Right kidney (tissue), 9 donors: ENCODE measurements at places on chromosomes 4 and X.

DNA sequence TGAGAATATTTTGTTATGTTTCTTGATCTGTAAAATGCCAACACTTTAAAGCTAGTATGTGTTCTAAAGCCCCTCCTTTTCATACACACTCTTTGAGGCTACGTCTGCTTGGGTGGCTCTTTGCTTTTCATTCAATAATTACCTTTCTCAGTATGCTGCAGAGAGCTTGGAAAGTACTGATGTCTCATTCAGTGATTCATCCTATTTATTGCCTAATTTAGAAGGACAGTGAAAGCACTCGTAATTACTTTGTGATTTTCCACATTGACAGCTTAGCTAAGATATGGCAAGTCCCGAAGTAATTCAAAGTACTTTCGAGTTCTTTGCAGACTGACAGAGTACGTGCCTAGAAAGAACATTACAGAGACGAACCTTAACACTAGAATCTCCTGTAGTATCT, 57.2 kb downstream of the BMP15 start:
- no peak for DNase-seq

DNA sequence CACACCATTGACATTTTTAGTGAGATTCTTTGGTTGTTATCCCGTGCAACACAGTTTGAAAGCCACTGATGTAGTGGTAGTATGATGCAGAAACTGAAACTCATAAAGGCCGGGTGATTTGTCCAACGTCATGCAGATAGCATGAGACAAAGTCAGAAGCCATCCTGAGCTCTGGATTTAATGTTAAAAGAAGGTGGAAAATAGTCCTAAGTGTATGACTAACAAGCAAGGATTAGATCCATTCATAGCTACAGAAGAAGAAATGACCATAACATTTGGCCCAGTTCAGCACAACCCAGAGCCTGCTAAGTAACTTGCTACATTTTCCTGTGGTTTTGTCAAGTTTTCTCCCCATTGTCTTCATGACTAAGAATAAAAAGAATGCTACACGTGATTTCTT, 142.4 kb downstream of the AMELX start:
- no peak for DNase-seq

- no peak for DNase-seq
Observed at GRCh38 chrX:1164322-1165288, 47.8 kb downstream of the CRLF2 start.

DNA sequence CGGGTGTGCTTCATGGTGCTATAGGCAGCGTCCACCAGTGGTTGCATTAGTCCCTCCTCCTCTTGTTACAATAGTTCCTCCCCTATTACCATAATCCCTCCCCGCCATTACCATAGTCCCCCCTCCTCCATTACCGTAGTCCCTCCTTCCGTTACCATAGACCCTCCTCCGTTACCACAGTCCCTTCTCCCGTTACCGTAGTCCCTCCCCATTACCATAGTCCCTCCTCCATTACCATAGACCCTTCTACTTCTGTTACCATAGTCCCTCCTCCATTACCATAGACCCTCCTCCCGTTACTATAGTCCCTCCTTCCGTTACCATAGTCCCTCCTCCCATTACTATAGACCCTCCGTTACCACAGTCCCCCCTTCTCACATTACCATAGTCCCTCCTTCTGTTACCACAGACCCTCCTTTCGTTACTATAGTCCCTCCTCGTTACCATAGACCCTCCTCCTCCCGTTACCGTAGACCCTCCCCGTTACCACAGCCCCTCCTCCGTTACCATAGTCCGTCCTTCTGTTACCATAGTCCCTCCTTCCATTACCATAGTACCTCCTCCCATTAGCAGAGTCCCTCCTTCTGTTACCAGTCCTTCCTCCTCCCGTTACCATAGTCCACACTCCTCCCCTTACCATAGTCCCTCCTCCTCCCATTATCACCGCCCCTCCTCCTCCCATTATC, 129.6 kb downstream of the DHRSX start:
- no peak for DNase-seq

DNA sequence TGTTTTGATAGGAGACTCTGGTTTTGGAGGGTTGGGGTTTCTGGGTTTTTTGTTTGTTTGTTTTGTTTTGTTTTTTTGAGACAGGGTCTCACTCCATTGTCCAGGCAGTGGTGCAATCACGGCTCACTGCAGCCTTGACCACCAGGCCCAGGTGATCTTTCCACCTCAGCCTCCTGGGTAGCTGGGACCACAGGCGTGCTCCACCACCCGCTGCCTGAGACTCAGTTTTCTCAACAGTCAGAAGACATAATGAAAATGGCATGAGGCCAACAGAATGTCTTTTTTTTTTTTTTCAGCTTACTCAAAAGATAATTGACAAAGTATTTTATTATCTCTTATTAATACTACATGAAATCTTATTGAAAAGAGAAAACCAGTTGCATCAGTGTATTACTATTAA, 32.4 kb downstream of the TNIP2 start:
- DNase-seq, result no peak

DNA sequence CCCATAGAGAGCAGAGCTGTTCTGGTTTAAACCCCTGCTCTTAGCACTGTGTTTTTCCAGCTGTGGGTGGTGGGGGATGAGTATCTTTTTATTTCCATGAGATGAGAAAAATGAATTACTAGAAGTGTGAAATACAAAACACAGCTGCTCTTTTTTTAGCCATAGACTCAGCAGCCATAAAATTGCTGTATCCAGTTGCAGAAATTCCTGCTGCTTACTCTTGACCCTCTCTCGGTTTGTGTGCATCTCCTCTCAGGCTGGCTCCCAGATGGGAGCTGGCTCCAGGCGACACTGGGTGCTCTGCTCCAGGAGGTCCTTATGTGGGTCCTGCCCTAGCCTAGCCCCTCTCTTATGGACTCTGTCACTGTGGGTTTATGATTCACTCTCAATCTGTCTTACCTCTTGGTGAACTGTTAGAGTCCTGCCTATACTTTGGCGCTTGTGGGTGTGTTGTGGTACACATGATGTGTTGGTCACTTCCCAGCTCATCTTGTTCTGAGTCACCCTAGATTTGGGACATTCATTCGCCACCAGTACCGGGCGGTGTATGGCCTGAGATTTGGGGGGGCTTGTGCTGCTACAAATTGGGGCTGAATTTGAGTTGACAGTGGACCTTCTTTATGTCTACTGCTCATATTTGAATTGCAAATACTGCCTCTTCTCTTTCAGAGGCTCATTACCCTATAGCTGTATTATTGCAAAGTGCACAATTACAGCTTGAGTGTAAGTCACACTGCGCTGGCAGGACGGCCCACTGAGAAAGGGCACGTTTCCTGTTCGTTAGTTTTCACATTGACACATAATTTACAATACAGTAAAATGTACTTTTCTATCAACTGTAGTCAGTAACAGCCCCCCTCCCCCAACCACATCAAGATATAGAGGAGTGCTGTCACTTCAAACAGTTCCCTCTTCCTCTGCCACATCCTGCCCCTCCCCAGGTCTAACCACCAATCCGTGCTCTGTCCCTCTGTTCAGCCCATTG, 46.9 kb upstream of the MSANTD1 start:
- peak; percentile 32 for DNase-seq

DNA sequence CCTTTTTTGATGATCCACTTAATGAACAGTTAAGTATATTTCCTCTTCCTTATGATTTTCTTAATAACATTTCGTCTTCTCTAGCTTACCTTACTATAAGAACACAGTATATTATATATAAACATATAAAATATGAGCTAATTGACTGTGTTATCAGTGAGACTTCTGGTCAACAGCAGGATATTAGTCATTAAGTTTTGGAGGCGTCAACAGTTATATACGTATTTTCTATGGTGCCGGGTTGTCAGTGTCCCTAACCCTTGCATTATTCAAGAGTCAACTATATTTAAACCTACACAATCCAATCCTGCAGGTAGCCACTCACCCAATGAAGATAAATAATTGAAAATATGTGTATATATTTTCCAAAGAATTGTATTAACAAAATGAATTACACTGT, 88.0 kb downstream of the NR3C2 start:
- DNase-seq, result no peak

- DNase-seq, result peak; percentile 48
Observed at GRCh38 chr4:25060241-25060962, 29.7 kb upstream of the LGI2 start.

- DNase-seq, result no peak
Observed at GRCh38 chr4:187393531-187394344, 601.8 kb upstream of the ZFP42 start.

DNA sequence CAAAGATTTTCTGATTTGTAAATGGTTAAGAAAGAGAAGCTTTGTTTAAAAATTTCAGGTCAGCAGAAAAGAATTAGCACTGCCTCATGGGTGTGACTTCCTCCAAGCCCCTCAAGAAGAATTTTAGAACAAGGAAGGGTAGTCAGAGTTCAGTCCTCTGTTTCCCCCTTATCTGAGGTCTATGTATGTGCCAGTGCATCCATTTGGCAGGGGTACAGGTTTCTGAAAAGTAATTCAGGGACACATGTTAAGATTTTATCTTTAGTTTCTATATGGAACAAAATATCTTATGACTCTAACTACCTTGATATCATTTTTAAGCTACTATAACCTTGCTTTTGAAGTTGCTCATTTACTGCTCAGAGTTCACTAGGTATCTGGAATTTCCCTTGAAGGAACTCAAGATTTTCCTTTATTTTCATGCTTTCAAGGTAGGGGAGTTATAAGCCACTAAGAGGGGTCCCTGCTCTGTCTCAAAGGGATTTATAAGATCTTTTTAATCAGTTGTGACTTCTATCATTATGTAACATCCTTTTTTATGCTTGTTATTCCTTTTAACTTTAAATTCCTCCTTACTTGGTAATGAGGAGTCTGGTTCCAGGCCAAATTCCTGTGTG, 24.4 kb upstream of the PLK4 start:
- DNase-seq, result no peak

DNA sequence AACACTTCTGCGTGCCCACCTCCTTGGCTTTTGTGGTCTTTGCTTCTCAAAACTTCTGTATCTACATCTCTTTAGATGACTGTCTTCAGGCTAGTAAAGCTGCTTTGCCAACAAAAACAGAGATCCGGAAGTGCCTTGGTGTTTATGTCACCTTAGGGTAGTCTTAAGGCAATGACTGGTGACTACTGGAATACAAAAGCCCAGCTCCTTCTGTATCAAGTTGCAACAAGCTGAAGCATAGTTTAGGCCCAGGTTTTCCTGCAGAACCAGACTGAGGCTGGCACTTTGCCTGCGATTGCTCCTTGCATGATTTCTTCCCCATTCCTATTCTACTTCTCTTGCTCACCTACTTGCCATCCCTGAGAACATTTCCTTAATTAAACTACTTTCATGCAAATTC, 333.8 kb downstream of the DMD start:
- DNase-seq, result no peak

- DNase-seq, result no peak
Observed at GRCh38 chr4:110487873-110488272, 11.9 kb downstream of the ENPEP start.

- DNase-seq, result no peak
Observed at GRCh38 chr4:43332052-43332425, 439.5 kb downstream of the GRXCR1 start.

GRCh38 chrX:17414027-17414658, 39.1 kb downstream of the NHS start:
- DNase-seq, result no peak

DNA sequence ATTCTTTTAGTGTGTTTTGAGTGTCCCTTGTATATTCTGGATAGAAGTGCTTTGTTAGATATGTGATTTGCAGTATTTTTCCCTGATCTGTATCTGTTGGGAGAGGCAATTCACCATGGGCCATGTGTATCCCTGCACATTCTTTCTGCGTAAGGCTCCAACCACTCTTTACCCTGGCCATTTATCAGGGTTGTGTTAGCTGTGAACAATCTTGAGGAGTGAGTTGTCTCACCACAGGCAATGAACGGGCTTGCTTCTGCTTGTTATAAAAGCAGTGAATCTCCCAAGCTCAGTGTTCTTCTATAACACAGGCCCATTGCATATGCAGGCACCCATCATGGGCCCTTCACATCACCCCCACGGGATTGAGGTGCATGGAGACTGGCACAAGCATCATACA, 18.9 kb upstream of the SMIM10 start:
- DNase-seq, result no peak

DNA sequence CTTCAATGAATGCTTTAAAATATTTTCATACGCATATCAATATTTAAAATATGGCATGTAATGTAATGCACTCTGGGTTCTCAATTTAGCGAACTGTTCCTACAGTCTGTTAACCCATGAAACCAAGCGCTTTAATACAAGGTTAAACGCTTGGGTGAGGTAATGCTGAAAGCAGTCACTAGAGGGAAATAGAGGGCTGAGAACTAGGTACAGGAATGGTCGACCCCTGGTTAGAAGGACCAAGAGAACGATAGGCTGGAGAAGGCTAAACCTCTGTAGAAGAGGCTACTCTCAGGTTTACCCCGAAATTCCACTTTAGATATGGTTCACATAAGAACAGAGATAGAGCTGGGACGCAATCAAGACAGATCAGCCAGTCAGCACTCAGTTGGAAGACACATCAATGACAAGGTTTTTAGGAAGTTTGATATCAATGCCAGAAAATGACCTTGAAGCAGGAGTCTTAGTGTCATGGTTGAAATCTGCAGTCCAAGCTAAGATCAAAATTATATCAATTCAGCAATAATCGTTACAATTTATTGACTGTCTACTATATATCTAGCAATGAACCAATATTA, 26.9 kb downstream of the ARSJ start:
- no peak for DNase-seq

GRCh38 chr4:78776729-78777575, 802 bp downstream of the BMP2K start:
- peak; percentile 77 for DNase-seq

DNA sequence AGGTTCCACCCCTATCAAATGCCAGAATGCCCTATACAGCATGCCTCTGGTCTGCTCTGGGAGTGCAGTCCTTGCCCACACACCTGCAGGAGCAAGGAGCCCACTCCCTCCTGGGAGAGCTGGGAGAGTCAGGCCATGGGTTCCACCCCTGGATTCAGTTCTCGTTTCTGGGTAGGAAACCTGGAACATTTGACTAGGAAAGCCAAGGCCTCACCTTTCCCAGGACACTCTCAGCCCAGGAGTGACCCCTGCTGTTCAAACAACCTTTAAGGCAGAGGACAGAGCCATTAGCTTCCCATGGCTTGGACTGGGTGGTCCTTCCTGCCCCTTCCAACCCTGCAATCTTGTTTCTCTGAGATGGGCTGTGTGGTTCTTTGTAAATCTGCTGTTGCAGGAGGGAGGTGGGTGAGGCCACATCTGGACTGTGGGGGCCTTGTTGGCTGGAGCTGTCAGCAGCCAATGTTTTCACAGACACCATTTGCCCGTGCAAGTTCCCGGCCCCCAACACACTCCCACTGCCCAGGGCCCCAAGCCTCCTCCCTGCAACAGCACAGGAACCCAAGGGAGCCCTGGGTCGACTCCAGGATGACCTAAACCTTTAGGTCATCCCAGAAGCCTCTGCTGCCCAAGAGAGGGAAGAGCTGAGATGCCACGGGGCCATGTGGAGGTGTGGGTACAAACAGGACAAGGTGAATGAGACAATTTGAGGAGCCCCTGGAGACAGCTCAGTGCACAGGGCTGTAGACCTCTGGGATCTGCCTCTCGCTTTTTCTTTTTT, 104.4 kb downstream of the PJA1 start:
- DNase-seq, result peak; percentile 44

- no peak for DNase-seq
Observed at GRCh38 chr4:19156786-19157185, 1094.9 kb upstream of the SLIT2 start.

- DNase-seq, result peak; percentile 62
Observed at GRCh38 chrX:38220415-38221390, at the start of gene SRPX. Gene SRPX, minus strand, starts transcription at chrX:38220871. Its CDS starts 79 bp downstream, at chrX:38220792.

GRCh38 chr4:52622564-52622963, 36.5 kb downstream of the USP46 start:
- DNase-seq, result no peak
